ENCODE measurements at places on chromosomes 1 and 21. TPM values are rescaled to one million over a fixed set of nuclear protein-coding genes. Genes with fewer than 3 reads are reported as not detected.

- DNase-seq = peak; percentile 55
Measured at GRCh38 chr1:26538480-26539412, 9.2 kb downstream of the RPS6KA1 start.

- DNase-seq = no peak
Measured at GRCh38 chr1:14303011-14303410, 295.5 kb upstream of the KAZN start.

- DNase-seq = no peak
Measured at GRCh38 chr1:2504225-2504948, 22.0 kb downstream of the PANK4 start.

DNA sequence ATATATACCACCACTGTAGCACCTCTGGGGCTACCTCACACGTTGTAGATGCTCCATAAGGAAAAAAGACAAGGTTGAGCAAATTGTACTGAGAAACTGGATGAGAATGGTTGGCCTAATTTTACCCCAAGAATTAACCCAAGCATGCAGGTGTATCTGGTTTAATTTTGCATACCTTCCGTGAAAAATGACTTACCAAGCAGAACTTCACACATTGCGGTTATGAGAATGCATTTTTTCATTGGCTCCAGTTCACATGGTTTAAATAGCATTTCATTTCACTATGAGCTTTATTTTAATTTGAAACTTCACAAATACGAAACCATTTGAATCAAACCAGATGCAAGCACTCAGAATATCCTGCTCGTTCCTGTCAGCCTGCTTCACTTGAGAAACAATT lies 512.2 kb downstream of the LTN1 start:
- no peak for DNase-seq

- no peak for DNase-seq
Measured at GRCh38 chr1:80632284-80632683, 1168.5 kb upstream of the ADGRL2 start.

DNA sequence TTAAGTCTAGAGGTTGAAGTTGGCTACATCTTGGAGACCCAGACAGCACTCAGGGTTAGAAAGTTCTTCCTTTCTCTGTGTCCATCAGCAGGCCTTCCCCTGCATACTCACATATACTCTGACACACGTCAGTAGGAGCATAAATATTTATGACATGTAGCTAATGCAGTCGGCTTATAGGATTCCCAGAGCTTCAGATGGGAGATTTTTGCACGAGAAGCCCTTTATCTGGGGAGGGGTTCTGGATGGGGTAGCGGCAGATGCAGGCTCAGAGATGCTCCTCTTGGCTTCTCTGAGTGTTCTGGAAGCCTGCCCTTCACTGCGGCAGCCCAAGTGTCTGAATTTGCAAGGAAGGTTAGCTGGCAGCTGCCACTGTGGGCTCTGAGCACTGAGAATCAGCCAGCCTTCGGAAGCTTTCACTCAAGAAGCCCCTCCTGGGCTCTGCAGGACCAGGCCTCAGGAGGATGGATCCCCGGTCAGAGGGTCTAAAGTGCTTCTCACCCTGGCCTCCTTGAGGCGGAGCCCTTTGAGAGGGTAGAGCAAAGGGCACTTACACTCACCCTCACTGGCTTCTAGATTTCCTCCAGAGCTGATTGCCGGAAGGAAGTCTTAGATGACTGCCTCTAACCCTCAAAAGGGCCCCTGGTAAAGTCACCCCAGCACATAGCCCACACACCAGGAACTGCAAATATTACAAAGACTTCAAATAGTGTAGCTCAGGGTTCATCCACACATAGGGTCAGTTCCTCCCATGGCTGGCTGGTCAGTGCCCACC lies 68.1 kb upstream of the NFASC start:
- DNase-seq = no peak

GRCh38 chr1:172745014-172745413 lies 86.1 kb downstream of the FASLG start:
- DNase-seq = no peak

DNA sequence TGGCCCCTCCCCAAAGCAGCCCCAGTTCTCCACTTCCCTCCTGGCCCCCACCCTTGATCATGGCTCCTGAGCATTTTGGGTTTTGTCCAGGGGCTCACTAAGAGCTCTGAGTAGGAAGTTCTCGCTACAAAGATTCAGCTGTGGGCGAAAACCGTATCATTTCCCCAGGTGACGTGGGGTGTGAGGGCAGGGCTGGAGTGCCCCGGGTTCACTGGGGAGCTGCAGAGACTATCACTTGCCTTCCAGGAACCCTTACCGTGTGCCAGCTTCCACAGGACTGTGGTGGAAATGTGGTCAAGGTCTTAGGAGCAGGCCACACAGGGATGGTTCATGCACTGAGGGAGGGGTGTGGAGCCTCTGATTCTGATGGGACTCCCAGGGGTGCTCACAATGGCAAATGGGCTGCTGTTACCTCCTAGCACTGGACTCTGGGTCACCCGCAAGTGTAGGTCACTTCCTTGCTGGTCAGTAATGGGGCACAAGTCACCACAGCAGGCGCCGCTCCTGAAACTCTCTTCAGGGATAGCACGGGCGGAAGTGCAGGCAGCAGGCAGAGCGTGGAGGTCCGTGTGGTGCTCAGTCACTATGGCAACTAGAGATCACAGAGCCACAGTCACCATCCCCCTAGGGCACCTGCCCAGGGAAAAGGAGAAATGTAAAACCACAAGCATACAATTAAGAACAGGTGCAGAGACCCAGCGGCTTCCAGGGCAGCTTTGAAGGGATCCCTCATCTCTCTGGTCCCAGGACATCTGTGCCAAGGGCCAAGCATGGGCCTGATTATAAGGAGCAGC lies 35.4 kb downstream of the RSPH1 start:
- no peak for DNase-seq

DNA sequence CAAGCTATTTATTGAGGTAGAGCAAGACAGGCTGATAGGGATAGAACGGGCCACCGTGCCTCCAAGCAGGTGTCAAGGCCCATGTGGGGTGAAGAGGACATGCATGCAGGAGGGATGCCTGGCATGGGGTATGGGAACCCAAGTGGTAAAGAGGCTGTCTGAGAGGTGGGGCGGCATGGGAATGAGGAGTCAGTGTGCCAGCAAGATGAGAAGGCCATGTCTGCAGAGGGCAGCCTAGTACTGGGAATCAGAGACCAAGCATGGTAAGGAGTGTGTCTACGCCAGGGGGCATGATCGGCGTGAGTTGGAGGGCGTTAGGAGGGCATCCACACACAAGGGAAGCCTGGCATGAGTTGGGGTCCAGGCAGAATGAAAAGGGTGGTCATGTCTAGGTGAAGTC lies 303.7 kb upstream of the PLD5 start:
- no peak for DNase-seq

GRCh38 chr1:233945573-233945972 lies 41.1 kb downstream of the SLC35F3 start:
- DNase-seq = no peak

DNA sequence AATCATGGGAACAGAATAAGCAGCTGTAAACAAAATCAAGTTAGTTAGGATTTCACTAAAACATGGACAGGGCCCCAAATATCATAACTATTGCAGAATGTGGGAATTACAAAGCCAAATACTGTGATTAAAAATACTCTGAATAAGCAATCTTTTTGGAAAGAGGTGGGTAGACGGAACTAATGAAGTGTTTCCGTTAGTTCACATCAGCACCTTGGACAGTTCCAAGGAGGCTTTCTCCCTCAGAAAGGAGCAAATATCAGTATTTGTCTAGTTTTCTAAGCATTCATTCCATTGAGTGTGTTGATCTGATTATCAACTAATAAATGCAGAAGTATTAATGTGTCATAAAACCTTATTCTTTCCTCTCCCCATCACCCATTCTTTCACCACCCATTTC lies 97.4 kb downstream of the FAM78B start:
- DNase-seq = no peak

GRCh38 chr1:182368903-182369302 lies 22.7 kb downstream of the GLUL start:
- no peak for DNase-seq

- no peak for DNase-seq
Measured at GRCh38 chr1:202642619-202643291, 67.5 kb downstream of the SYT2 start.

- peak; percentile 98 for DNase-seq
Measured at GRCh38 chr1:15885701-15886610, 38.4 kb downstream of the SPEN start.

DNA sequence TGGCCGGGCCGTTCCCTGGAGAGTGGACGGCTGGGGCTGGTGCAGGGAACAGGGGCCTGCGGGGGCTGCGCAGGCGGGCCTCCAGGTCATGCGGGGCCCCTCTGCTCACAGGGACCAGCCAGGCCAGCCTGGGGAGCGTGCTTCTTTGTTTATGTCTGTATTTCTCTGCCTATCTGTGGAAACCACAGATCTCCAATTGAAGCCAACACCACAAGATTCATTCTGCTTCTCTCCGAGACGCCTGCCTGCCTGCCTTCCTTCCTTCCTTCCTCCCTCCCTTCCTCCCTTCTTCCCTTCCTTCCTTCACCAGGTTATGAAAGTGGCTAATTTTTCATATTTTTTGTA lies 39.9 kb upstream of the HMGN1 start:
- DNase-seq = no peak

DNA sequence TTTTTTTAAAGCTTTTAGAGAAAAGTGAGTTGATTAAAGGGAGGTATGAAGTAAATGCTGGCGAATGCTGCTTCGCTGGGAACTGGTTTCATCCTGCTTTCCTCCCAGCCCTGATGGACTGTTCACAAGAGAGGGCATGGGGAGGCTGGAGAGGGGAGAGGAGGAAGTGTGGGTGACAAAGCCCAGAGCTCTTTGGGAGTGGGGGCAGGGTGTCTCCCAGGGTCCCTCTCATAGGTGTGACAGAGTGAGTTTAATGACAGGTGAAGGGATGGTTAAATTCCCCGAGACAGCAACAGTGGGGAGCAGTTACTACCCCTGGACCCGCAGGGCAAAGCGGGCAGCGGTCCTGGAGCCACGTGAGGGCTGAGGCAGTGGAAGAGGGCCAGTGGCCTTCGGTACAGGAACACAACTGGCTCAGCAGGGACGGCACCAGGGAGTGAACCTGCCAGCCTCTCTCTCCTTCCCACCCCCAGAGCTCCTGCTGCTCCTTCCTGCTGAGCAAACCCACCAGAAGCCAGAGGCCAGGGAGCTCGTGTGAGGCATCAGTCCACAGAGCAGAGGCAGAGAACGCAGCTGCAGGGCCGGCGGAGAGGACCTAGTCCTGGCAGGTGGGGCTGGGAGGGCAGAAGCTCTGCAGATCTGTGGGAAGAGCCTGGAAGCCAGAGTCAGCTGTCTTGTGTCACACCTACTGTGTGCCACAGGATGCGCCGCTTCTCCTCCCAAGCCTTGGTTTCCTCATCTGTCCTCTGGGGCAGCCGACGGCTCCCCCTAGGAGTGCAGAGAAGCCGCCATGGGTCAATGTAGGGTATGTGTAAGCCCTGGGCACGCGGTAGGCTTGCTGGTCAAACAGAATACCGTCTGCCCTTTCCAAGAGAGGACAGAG lies 20.9 kb upstream of the LRP8 start:
- DNase-seq = no peak

GRCh38 chr1:229130028-229130668 lies 140.8 kb upstream of the RAB4A start:
- DNase-seq = peak; percentile 56

- DNase-seq = no peak
Measured at GRCh38 chr21:32878661-32879060, 107.1 kb upstream of the PAXBP1 start.

GRCh38 chr1:212401838-212402582 lies 12.7 kb downstream of the PACC1 start:
- no peak for DNase-seq

DNA sequence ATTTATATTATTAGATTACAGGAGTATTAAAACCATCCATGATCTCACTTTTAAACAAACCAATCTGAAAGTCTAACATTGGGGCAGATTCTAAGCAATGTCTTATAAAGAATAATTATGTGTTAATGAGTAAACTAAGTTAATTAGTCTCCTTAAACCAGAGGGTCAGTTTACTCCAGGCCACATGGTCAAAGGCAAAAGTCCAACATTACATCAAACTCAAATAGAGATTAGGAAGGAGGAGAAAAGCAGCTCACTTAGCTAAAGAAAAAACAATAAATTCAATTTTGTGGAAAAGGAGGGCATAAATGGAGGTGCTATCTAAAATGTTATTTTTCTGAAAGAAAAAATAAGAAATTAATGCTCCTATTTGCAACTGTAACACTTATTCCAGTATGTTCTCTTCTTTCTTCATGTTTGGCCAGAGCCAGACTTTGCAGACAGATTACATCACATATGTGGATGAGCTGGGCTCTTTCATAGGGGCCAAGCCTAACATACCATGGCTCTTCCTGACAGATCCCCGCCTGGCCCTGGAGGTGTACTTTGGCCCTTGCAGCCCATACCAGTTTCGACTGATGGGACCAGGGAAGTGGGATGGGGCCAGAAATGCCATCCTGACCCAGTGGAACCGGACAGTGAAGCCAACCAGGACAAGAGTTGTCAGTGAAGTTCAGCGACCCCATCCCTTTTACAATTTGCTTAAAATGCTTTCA lies 24.3 kb upstream of the FMO2 start:
- no peak for DNase-seq

DNA sequence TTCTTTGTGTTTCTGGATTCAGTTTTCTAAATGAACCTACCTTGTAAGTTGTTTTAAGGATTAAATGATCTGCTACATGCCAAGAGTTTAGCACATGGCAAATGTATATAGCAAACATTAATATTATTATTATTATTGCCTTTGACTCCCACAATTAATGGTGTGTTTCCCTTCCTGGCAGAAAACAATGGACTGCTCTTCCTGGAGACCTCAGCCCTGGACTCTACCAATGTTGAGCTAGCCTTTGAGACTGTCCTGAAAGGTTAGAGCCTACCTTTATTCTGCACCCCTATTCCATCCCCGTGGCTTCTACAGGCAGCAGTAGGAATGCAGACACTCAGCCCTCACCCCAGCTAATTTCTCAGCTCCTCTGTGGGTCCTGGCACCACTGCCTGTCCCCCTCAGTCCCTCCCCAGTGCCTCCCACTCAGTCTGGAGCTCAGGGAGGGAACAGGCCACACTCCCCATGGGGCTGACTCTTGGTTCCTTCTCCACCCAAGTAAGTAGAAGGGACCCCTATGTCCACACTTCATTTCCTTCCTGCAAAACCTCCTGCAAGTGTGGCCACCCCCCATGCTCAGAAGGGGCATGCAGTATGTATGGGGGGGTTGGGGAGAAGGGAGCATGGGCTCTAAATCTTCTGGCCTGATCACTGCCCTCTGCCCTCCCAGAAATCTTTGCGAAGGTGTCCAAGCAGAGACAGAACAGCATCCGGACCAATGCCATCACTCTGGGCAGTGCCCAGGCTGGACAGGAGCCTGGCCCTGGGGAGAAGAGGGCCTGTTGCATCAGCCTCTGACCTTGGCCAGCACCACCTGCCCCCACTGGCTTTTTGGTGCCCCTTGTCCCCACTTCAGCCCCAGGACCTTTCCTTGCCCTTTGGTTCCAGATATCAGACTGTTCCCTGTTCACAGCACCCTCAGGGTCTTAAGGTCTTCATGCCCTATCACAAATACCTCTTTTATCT lies 8.8 kb downstream of the RAB25 start:
- DNase-seq = no peak

GRCh38 chr1:24927988-24928688 lies 1.9 kb downstream of the RUNX3 start:
- peak; percentile 7 for DNase-seq

GRCh38 chr1:6918925-6919511 lies 133.8 kb downstream of the CAMTA1 start:
- DNase-seq = no peak

Gene OR2T11
- not detected for total RNA-seq

Gene S100A7A
- not detected for total RNA-seq

Gene PLA2G2A
- total RNA-seq = 154 TPM

Gene RAP1GAP
- 3.7 TPM for total RNA-seq

Gene SELENBP1
- total RNA-seq = 119 TPM

Gene NRAS
- total RNA-seq = 5.9 TPM

Gene GRHL3
- total RNA-seq = not detected

Gene LYPD8
- not detected for total RNA-seq

Gene ARTN
- not detected for total RNA-seq

Gene COL24A1
- total RNA-seq = 1.9 TPM
